ENCODE measurements at places on chromosomes 1 and 21. TPM values are rescaled to one million over a fixed set of nuclear protein-coding genes. Genes with fewer than 3 reads are reported as not detected.

Gene FAM163A
- total RNA-seq = not detected

Gene C1orf210
- not detected for total RNA-seq

Gene RGS13
- not detected for total RNA-seq

Gene RGS4
- total RNA-seq = not detected

Gene TIE1
- not detected for total RNA-seq

Gene CASQ2
- total RNA-seq = not detected

Gene RIPPLY3
- 0.78 TPM for total RNA-seq

Gene UBQLN4
- total RNA-seq = 39.7 TPM

Gene NTMT2
- total RNA-seq = not detected

Gene CTSK
- 1.7 TPM for total RNA-seq

Gene SERPINC1
- total RNA-seq = not detected

Gene MIXL1
- not detected for total RNA-seq

Gene FCRL2
- total RNA-seq = not detected

Gene SCCPDH
- 46.8 TPM for total RNA-seq

Gene MEGF6
- 11.4 TPM for total RNA-seq

Gene CD58
- 23.2 TPM for total RNA-seq
